ENCODE measurements at places on chromosomes 16 and 17.

GRCh38 chr16:46920402-46921068 is 36.4 kb downstream of the GPT2 start:
- DNase-seq, result no peak

DNA sequence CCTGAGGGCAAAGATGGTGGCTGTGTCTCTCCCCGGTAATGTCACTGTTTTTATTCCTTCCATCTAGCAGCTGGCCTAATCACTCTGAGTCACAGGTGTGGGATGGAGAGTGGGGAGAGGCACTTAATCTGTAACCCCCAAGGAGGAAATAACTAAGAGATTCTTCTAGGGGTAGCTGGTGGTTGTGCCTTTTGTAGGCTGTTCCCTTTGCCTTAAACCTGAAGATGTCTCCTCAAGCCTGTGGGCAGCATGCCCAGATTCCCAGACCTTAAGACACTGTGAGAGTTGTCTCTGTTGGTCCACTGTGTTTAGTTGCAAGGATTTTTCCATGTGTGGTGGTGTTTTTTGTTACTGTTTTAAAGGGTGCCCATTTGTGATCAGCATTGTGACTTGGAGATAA is 5.5 kb upstream of the RAPGEFL1 start:
- DNase-seq, result no peak

DNA sequence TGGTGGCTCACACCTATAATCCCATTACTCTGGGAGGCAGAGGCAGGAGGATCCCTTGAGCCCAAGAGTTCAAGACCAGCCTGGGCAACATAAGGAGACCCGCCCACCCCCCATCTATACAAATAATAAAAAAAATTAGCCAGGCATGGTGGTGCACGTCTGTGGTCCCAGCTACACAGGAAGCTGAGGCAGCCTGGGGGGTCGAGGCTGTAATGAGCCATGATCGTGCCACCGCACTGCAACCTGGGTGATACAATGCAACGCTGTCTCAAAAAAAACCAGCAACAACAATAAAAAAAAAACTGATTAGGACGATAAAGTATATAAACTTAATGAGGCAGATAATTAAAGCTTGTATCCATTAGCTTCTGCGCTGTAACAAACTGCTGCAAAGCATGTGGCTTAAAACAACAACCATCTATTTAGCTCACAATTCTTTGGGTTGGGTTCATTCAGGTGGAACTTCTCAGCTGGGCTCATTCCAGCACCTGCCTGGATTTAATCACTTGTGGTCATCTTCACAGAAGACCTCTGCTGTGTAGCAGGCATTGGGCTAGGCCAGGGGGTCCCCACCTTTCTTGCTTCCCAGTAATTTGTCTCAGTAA is 45.8 kb downstream of the LCMT1 start:
- no peak for DNase-seq

DNA sequence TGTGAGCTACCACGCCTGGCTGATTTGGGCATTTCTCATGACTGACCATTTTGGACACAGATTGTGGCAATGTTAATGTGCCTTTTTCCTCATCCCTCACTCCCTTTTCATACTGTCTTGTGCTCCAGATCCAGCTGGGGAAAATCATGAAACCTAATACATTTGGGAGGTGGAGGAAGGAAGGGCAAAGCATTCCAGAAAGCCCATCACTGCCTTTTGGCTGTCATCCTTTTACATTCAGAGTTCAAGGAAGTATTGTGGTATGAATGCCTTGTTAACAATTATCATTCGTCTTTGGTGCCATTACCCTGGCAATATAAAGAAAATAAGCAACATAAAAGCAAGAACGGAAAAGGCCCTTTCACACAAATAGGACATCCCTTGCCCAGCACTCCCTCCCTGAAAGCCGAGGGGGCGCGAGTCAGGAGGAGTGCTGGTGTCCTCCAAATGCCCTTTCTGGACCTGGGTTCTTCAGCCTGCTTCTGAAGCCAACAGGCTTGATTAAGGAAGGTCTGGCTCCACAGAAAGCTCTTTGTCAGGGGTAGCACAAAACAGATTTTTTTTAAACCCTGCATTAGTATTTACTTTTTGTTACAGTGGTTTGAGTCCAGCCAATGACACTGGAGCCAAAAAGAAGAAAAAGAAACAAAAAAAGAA is 20.1 kb downstream of the NMT1 start:
- DNase-seq, result no peak

DNA sequence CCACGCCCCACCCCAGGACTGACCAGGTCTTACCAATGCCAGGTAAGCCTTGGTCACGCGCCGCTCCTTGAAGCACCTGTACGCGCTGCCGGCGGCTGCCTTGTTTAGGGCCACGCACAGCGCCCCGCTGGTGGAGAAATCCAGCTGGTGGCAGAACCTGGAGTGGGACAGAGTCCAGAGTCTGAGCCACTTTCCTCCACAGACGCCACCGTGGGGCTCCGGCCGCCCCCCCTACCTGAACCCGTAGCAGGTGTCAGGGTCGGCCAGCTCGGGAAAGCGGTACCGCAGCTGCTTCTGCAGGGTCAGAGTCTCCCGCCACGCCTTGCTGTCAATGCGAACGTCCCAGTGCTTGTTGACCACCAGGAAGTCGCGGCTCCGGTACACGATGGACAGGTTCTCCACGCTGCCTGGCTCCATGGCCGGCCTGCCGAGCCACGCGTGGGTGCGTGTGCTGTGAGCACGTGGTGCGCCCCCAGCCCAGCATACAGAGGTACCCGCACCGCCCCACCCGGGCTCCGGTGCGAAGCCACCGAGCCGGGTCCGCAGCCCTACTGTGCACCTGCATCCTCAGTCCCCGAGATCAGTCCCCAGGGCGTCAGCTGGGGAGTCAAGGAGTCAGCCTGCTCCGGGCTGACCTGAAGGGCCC is 737 bp downstream of the RPUSD1 start:
- DNase-seq, result no peak

- DNase-seq, result no peak
These were observed 94.6 kb upstream of the DHX40 start for GRCh38 chr17:59470624-59471297.

DNA sequence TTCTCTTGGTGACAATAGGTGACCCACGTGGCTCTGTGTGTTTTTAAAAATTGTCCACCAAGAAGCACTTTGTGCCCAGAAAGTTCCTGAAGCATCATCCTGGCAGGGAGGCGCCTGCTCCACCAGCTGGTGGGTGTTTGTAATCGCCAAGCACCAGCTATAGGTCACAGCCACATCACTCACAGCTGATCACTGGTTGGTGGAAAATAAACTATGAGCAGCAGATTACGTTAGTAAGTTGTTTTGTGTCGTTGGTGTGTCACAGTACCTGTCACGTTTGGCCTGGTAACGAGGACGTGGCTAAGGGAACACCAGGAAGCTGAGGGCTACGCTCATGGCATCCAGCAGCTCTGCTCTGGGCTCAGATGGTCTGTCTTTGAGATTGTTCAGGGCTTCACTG is 10.1 kb downstream of the MRM3 start:
- DNase-seq, result no peak

- DNase-seq, result no peak
These were observed 79.0 kb downstream of the DYNLRB2 start for GRCh38 chr16:80619824-80620223.

GRCh38 chr17:17849147-17849820 is 12.5 kb upstream of the SREBF1 start:
- no peak for DNase-seq

GRCh38 chr16:29763326-29763725 is 14.7 kb upstream of the ZG16 start:
- no peak for DNase-seq

GRCh38 chr16:56252835-56253234 is 61.5 kb downstream of the GNAO1 start:
- DNase-seq, result no peak

- no peak for DNase-seq
These were observed 73.9 kb upstream of the TOB1 start for GRCh38 chr17:50939795-50940684.

- no peak for DNase-seq
These were observed 17.6 kb downstream of the RPH3AL start for GRCh38 chr17:334974-335481.

DNA sequence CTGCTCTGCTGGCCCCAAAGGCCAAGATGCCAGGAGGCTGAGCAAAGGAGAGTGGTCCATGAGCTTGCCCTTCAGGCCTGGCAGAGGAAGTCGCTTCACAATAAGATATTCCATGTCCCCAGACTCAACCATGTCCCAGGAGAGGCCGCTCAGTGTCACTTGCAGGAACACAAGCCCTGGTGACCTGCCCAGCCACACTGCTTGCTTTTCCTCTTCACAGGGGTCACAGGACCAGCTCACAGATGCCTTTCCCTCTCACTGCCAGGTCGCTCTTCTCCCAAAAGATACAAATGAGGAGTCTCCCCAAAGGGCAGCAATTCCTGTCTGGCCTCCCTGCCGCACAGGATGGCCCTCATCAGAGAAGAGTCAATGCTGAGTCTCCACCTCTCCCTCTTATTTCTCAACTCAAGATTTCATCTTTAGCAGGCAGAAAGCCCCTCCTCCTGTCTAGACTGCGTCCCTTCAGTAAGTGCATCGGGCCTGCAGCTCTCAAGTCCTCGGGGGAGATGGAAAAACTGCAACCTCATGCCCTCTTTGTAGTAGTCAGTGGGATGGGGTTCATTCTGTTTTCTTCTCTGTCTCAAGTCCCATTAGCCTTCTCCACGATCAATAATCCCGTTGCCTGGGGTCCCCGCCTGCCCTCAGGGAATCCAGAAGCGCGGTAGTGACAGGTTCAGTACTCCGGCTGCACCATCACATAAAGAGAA is 5.0 kb downstream of the JUP start:
- DNase-seq, result no peak

DNA sequence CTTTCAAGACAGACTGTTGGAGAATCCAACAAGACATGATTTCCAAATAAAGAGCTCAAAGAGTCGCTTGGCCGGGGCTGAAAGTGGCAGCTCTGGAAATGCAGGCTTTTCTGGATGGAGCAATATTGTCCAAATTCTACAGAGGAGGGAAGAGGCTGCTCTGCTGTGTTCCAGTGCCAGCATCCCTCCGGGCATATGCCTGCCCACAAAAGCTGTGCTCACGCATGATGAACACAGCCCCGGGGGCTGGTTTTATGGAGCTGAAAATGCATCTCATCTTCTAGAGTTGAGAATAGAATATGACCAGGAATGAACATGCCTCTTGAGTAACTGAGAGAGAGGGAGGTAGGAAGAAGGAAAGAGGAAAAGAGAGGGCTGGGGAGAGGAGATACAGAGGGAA is 74.7 kb upstream of the TOX3 start:
- DNase-seq, result no peak

GRCh38 chr16:4494746-4495490 is 18.7 kb downstream of the HMOX2 start:
- DNase-seq, result no peak

DNA sequence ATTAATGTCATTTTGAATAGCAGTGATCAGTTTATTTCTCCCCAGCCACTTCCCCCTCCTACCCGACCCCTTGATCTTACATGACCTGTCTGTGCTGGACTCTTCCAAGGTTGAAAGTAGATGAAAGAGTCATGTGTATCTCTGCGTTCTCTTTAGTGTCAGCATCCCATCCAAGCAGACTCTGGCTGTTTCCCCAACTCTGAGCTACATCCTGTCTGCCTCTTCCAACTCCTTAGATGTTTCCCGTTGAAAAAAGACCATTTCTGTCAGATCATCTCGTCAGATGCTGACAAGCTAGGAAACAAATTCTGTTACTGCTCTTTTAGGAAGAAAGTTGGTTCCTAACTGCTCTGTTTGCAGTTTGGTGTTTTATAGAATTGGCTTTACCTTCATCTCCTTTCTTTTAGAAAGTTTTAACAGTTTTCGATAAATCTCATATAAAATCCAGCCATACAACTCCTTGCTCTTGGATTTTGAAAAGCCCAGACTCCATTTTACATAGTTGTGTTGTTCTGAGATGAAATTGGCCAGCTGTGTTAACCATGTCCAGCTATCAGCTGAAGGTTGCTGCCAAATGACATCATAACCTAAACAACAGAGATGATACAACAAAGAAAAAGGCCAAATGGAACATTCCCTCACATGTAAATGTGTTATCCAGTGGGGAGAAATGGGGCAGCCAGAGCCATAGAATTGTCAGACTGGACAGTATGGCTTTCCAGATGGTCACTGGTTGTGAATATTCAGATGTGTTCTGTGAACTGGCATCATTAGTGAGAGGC is 43.5 kb downstream of the CYB561 start:
- DNase-seq, result no peak

GRCh38 chr16:77408607-77409006 is 26.2 kb downstream of the ADAMTS18 start:
- DNase-seq, result no peak

DNA sequence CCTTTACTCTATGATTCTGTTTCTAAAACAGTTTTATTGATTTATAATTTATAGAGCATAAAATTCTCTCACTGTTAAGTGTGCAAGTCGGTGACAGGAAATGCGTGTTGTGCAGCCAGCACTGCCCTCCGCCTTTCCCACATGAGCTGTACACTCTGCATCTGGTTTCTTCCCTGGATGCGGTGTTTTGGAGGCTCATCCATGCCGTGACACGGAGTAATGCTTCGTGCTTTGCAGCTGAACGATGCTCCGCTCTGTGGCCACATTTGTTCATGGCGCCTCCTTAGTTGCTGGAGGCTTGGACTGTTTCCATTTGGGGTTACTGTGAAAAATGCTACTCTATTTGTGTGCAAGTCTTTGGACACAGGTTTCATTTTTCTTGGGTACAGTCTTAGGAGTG is 7.2 kb upstream of the IGFALS start:
- DNase-seq, result no peak

GRCh38 chr16:91484-91883 is 13.5 kb downstream of the MPG start:
- DNase-seq, result no peak

- DNase-seq, result no peak
These were observed 240.1 kb downstream of the SLC39A11 start for GRCh38 chr17:72852277-72852938.

GRCh38 chr17:71273441-71273840 is 847.4 kb upstream of the SOX9 start:
- DNase-seq, result no peak

DNA sequence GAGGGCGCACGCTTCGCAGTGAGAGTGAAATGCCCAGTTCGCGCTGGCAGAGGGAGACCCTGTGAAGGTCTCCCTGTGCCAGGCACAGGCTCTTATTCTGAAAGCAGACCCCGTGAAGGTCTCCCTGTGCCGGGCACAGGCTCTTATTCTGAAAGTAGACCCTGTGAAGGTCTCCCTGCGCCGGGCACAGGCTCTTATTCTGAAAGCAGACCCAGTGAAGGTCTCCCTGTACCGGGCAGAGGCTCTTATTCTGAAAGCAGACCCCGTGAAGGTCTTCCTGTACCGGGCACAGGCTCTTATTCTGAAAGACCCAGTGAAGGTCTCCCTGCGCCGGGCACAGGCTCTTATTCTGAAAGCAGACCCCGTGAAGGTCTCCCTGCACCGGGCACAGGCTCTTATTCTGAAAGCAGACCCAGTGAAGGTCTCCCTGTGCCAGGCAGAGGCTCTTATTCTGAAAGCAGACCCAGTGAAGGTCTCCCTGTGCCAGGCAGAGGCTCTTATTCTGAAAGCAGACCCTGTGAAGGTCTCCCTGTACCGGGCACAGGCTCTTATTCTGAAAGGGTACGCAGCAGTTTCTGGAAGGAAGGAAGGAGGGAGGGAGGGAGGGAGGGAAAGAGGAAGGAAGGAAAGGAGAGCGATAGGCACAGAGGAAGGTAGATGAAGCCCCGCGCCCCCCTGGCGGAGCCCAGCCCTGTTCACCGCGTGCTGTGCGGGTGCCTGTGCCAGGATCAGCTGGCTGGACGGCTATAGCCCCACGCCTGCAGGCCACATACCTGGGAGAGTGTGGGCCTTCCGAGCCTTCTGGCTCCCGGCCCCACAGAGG is 55.3 kb downstream of the WDR45B start:
- DNase-seq, result no peak

- no peak for DNase-seq
These were observed 4.5 kb downstream of the PCGF2 start for GRCh38 chr17:38743556-38744171.
